ENCODE measurements at places on chromosomes 4 and X.
A peak's percentile ranks its signal among the peaks of the same experiment; 100 is the strongest.

- peak; percentile 45 for DNase-seq
Observed at GRCh38 chr4:38449506-38450174, 214.4 kb upstream of the KLF3 start.

DNA sequence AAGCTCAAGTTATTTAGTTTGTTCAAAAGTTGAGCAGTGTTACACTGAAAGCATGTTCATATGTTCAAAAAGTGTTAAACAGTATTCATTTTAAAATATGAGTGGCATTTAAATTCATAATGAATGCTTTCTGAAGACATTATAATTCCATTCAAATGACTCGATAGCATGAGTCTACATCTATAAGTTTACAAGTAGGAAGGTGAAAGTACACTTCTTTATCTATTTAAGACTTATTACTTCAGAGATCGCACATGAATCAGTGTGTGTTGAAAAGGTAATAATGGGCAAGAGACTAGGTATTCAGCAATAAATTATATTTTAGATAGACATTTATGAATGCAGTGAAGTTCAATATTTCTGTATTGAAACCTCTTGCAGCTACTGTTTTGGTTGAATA, 456.1 kb downstream of the GRXCR1 start:
- no peak for DNase-seq

DNA sequence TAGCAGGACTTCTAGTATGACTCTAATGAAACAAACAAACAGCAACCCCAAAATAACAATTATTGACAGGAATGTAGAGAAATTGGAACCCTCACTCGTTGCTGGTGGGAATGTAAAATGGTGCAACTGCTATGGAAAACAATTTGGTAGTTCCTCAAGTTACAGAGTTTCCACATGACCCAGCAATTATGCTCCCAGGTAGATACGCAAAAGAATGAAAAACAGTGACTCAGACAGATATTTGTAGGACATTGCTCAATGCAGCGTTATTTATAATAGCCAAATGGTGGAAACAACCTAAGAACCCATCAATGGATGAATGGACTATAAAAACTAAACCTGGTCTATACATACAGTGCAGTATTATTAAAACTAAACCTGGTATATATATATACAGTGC, 646.1 kb upstream of the FRG1 start:
- DNase-seq = no peak

- DNase-seq = no peak
Observed at GRCh38 chrX:152451731-152451980, 541 bp upstream of the GABRA3 start.

DNA sequence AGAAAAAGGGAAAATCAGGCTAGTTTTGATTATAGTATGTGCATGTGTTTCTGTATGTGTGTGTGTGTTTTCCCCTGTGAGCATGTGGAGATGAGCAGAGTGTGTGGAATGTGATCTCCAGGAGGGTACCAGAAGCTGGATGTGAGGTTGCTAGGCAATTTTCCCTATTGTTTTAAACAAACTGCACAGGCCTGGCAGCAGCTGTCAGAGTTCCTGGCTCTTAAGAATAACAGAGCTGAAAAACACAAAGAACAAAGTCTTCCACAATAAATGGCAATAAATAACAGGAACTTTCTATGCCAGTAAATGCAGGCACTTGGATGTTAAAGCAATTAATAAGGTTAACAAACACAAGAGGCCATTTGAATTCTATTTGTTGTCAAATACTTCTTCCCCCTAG, 344.6 kb upstream of the CTSO start:
- peak; percentile 80 for DNase-seq

GRCh38 chr4:98546910-98547594, 111.4 kb downstream of the TSPAN5 start:
- DNase-seq = peak; percentile 80

DNA sequence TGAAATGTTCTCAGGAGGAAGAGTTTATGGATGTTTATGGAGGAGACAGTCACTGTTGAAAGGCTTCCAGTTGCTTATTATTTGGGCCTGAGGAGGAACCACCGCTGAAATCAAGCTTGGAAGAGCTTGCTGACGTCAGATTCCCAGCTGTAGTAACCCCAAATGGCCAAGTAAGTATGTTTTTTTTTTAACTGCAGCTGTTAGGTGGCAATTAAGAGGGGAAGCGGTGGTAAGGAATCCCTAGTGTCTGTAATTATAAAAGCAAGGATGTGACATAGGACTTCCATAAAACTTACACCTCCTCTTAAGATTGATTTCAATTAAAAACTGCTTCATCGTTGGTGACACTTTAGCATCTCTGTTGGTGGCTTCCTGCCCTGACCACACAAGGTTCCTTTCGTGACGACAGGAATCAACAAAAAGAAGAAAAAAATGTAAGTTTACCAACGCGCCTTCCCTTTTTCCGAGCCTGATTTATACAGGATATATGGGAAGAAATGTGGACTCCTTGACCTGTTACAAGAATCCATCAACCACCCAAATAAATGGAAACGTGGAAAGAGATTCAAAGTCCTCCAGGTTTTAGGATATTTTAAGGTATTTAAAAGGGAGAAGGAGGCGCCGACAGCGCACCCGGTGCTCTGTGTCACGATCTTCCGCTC, 884 bp downstream of the RELL1 start:
- DNase-seq = peak; percentile 45

GRCh38 chrX:30196322-30196721, 19.0 kb upstream of the MAGEB2 start:
- peak; percentile 13 for DNase-seq

DNA sequence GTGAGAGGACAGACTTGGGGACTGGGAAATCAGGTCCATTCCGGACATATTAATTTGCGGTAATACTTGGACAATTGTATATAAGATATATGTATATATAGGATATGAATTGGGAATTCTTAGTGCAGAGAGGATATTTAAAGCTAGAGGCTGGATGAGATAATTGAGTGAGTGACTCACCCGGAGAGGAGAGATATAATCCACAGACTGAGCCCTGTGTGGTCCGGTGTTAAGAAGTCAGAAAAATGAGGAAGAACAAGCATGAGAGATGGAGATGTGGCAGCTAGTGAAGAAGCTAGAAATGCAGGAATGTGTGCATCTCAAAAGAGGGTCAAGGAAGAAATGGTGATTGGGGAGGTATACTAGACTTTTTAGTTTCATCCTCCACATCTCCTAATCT, 336.2 kb downstream of the SLC7A11 start:
- peak; percentile 3 for DNase-seq

- DNase-seq = no peak
Observed at GRCh38 chrX:154530286-154530685, 14.3 kb upstream of the FAM3A start.

DNA sequence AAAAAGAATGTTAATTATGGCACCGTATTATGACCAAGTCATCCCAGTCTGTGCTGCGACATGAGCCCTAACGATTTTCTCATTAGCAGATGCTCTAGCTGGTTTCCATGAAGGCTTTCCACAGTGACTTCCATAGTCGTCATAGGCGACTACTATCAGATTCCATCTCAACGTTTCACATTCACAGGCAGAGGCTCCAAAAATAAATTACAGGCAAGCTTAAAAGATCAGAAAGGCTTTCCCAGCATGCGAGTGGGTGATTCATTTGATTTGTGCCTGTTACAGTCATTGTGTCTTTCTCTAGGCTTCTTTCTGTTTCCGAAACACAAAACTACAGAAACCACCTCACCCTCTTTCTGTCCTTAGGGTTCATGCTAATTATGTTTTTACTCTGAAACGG, 43.2 kb downstream of the PALLD start:
- peak; percentile 33 for DNase-seq

- no peak for DNase-seq
Observed at GRCh38 chrX:35665311-35665710, 132.8 kb upstream of the MAGEB16 start.

GRCh38 chrX:39144956-39145355, 343.7 kb downstream of the MID1IP1 start:
- DNase-seq = peak; percentile 9

- peak; percentile 59 for DNase-seq
Observed at GRCh38 chr4:150004481-150004880, 73.8 kb upstream of the DCLK2 start.

DNA sequence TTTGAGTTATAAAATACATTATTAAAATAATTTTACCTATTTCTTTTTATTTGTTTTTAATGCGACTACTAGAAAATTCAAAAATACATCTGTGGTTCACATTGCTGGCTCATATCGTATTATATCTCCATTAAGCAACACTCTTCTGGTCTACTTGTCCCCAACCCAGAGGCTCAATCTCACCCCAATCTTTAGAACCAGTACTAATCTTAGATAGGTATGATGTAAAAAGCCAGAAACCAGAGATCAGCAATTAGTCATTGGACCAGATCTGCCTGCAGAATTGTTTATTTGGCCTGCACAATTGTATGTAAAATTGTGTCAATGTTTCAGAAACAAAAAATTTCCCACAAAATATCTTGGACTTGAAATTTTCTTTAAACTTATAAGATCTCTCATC, 155.5 kb upstream of the BMP3 start:
- DNase-seq = no peak

DNA sequence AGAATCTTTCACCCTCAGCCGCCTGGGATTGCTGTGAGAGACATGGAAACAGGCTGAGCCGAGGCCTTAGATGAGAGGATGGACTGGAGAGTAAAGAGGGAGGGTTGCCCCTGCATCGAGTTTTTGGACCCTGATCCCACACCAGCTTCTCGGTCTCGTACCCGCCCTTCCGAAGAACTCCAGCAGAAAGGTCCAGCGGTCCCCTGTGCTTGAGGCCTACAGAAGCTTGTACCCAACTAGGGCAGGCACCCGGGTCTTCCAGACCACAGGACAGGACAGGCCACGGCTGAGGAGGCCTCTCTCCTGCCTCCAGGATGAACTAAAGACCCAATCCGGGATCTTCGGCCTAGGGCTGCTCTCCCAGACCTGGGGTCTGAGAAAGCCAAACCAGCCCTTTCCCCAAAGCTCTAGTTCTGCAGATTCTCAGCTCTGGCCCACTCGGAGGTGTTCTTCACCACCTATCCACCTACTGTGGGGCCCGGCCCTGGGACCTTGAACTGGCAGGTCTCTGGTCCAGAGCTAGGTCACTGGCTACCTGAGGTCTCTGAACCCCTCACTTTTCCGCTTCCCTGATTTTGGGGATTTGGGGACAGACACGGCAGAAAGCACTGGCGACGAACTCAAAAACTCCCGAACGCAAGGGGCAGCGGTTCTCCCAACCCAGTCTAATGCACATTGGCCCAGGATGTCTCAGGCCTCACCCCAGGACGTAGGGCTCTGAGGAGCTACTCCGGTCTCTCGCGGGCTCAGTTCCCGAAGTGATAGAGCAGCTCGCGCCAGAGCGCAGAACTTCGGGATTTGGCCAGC, 1.1 kb downstream of the NKX3-2 start:
- DNase-seq = no peak

- no peak for DNase-seq
Observed at GRCh38 chrX:80335062-80335830, 85.0 kb upstream of the TENT5D start.

GRCh38 chr4:153782581-153782980, 6.3 kb downstream of the SFRP2 start:
- no peak for DNase-seq

GRCh38 chr4:86934771-86935565, at the start of gene AFF1:
AFF1 (plus strand) TSS chr4:86935011; CDS start chr4:86948534, 13,523 bp downstream.
- peak; percentile 96 for DNase-seq

DNA sequence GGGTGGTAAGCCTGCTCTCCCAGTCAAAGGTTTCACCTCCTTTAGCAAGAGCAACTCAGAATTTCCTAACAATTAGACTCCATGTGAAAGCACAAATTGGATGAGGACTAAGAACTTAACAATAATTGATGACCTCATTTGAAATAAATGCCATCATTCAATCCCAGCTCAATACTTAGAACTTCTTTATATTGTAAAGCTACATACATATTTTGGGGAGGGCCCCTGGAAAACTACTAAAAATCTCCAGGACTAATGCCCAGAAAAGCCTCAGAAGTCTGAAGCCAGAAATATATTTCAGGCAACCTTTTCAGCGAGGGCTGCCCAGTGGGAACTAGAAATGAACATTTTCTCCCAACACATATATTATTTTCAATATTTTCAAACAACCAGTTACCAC, 38.1 kb downstream of the AMOT start:
- DNase-seq = no peak

GRCh38 chr4:66014146-66014765, 344.0 kb upstream of the EPHA5 start:
- DNase-seq = no peak
